A549 treated with CpdA at 1 μM for 4 hours (cell line): ENCODE measurements at places on chromosomes 7 and 10. TPM values are rescaled to one million over a fixed set of nuclear protein-coding genes. Genes with fewer than 3 reads are reported as not detected.

Gene WIPF3
- 0.45 to 0.69 TPM (median 0.58 TPM) in 5 replicates for total RNA-seq

Gene OPN1SW
- not detected in 5 replicates for total RNA-seq

Gene BICC1
- total RNA-seq: 21.5 to 30.1 TPM (median 23.6 TPM) in 5 replicates

Gene SOSTDC1
- not detected in 5 replicates for total RNA-seq

Gene WNT8B
- total RNA-seq: 0.03 to 0.07 TPM in 2 of 5 replicates, not detected in the others
